Esophagus muscularis mucosa (tissue), 4 donors: ENCODE measurements at places on chromosomes 7 and 10. TPM values are rescaled to one million over a fixed set of nuclear protein-coding genes. Genes with fewer than 3 reads are reported as not detected.

DNA sequence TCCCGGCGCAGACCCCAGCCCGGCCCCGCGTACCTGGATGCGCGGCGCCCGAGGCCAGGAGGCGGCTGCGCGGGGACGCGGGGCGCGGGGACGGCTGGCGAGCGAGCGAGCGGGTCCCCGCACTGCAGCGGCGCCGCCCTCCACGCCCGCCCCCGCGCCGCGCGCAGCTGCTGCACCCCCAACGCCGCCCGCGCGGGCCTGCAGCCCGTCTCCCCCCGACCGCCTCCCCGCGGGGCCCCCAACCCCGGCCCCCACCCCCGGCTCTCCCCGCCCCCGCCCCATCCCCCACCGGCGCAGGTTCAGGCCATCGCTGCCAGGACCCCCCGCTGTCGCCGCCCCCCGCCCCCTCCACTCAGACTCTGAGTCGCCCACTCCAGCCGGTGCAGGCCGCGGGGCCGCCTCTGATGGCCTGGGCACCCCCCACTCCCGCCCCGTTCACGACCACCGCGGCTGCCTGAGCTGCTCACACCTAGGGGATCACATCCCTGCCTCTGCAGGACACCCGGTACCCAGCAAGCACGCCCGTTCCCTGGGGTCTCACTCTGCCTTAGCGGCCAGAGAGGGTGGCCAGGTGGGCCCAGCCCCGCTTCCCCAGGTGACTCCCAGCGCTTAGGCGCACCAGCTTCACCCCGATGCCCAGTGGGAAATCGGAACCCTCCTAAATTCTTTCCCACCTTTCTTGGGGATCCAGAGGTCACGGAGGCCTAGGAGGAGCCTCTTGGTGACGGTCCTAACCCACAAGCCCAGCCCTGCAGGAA is 13.9 kb upstream of the DNAAF5 start:
- H3K27me3 ChIP-seq, result no peaks in the 10 kb centered on the region
- H3K4me1 ChIP-seq, result peaks cover 21% of the 10 kb centered on the region
- peak overlapping the region; percentile 87 for H3K4me3 ChIP-seq
- no peak for DNase-seq

GRCh38 chr10:124827474-124827873 is 25.9 kb downstream of the ABRAXAS2 start:
- H3K4me1 ChIP-seq, result no peaks in the 10 kb centered on the region
- no peak overlapping the region for H3K4me3 ChIP-seq
- no peak for DNase-seq
- H3K27me3 ChIP-seq, result no peaks in the 10 kb centered on the region
- no peak overlapping the region for H3K27ac ChIP-seq

GRCh38 chr10:97574374-97575126 is 2.0 kb downstream of the ANKRD2 start:
- no peak for DNase-seq
- peaks cover 36% of the 10 kb centered on the region for H3K4me1 ChIP-seq
- H3K27me3 ChIP-seq, result no peaks in the 10 kb centered on the region
- H3K4me3 ChIP-seq, result no peak overlapping the region
- peak overlapping the region; percentile 74 for H3K27ac ChIP-seq

PAX4 gene
- total RNA-seq, result not detected

VSTM2A gene
- not detected for total RNA-seq

XRCC2 gene
- total RNA-seq, result 0.57 TPM
